ENCODE measurements at places on chromosomes 6 and 20.

GRCh38 chr6:113763311-113763766 is 93.8 kb upstream of the MARCKS start:
- DNase-seq: no peak

DNA sequence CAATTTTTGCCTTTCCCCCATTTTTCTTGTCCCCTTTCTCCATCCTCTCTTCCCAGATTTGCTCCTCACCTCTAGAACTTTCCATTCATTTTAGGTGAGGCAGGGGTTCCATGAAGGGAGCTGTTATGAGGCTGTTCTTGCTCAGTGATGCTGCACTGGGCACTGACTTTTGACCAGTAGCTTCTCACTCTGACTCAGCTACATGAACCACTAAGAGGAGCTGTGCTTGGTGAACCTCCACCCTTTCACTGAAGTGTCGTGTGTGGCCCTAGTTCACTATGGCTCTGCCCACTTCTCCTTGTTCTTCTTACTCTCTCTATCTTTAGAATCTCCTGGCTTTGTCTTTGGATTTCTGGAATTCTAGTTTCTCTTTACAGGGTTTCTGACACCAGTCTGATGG is 307.1 kb upstream of the RNF24 start:
- DNase-seq: no peak

DNA sequence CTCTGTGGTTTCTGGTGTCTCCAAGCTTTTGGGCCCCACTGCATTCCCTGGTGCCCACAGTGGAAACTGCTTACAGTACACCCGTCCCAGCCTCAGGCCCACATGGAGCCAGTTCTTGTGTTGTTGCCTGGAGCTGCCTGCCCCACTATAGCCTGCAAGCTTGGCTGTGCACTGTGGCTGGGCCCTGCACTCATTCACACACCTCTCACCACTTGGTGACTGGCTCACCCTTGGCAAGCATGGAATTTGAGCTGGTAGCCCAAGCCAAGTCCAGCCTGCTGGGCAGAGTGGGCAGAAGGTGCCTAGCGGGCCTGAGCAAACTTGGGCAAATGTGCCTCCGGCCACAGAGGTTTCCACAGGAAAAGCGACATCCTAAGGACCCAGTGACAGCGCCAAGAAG is 472.3 kb downstream of the MMUT start:
- no peak for DNase-seq

DNA sequence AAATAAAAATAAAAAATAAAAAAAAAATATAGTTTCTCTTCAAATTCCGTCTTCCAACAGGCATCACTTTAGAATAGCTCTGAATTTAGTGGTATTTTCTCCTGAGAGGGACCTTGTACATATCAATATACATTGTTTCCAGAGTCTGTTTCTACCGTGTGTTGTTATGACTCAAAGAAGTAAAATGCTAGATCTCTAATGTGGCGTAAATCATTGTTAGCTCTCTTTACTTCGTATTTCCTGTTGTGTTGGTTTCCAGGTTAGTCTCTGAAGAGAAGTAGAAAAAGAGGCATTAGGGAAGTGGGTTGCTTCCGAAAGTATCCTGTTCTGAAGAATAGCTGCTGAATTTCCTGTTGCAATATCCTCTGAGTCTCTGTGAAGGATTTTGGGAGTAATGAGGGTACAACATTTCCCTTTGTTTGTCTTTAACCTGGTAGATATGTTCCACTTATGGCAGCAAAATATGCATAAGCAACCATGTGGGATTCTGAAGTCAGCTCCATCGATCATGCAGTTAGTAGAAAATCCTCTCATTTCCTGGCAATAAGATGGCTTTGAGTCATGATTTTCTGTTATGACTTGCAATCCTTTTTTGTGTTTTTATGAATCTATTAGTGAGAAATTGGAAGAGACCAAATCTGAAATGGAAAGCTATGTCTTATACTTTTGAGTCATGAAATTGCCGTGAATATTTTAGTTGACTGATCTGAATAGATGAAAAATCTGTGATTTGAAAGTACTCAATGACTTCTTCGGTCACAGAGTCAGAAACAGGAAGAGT is 42.0 kb upstream of the MCHR2 start:
- no peak for DNase-seq

- no peak for DNase-seq
Measured at GRCh38 chr6:28269492-28269891, 2.5 kb downstream of the ZSCAN26 start.

GRCh38 chr6:47057830-47058540 is 15.9 kb upstream of the ADGRF1 start:
- DNase-seq: no peak

DNA sequence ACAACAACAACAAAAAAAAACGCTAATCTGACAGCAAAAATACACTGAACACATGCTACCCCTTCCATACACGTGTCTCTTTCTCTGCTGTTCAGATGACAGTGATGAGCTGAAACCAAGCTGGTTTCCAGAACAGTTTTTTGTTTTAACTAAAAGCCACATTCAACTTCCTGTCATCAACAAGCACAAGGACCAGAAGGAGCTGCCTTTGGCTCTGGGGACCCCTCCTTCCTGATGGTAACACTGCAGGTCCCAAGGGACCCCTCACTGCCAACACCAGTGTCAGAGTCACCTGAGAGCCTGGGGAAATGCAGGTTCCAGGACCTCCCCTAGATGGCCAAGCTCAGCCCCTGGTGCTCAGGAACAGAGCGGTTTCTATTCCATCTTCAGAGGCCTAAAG is 6.0 kb downstream of the CST7 start:
- no peak for DNase-seq

- DNase-seq: no peak
Measured at GRCh38 chr6:158481690-158482473, 78.0 kb upstream of the TMEM181 start.

- no peak for DNase-seq
Measured at GRCh38 chr6:79631693-79632172, 604 bp downstream of the SH3BGRL2 start.

DNA sequence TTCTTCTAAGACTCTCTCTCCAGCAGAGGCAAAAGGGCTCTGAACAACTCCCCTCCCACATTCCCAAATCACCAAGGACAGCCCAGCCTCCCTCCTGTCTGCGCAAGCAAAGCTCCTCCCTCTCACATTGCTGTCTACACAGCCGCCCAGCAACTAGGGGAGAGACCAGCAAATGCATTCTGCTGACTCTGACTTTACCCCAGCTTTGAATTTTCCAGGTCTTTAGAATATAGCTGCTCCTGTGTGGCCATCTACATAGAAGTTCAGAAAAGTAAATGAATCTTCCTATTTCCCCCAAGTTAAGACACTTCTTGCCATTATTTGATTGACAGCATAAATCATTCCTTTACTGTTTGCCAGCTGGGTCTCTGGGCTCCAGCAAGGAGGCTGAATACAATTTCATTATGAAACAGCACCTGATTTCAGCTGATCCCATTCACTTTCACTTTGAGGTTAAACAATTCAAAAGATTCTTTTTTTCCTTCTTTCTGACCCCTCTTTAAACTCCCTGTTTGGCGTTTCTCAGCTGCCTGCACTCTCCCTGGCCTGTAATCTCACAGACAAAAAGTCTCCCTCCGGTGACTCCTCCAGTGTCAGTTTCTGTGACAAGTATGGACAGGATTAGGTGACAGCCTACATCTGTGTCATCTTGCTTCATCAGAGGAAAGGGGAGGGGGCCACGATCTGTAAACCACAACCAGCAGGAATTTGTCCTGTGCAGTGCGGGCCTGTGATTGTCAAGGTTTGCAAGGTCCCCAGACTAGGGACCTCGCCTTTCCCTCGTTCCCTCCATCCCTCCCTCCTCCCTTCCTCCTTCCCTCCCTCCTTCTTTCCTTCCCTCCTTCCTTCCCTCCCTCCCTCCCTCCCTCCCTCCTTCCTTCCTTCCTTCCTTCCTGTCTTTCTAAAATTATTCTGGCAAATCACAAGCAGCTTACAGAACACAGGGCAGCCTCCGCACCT is 205.6 kb upstream of the RIN2 start:
- no peak for DNase-seq

GRCh38 chr6:13709689-13710551 is 1.7 kb downstream of the RANBP9 start:
- DNase-seq: no peak

GRCh38 chr20:14924433-14924832 is 587.0 kb upstream of the FLRT3 start:
- DNase-seq: no peak

- no peak for DNase-seq
Measured at GRCh38 chr20:64068386-64069208, 5.6 kb downstream of the TCEA2 start.

GRCh38 chr20:54794110-54794509 is 318.7 kb downstream of the DOK5 start:
- DNase-seq: no peak

DNA sequence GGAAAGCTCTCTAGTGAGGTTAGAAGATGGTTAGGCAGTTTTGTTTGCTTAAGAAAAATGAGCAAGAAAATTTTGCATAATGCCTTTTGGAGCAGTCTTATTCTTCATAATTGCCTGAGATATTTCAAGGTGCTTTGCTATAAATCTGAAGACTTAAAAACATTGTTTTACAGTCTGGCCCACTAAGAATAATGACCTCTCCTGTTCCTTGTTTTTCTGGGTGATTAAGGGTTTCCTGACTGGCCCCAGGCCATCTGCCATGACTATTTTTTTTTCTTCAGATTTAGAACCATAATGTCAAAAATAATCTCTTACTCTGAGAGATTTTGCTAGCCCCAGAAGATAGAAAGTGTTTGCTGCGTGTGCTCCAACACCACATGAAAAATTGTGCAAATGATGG is 72.3 kb upstream of the CENPW start:
- DNase-seq: no peak

- no peak for DNase-seq
Measured at GRCh38 chr20:9160757-9161156, 91.9 kb downstream of the PLCB4 start.

DNA sequence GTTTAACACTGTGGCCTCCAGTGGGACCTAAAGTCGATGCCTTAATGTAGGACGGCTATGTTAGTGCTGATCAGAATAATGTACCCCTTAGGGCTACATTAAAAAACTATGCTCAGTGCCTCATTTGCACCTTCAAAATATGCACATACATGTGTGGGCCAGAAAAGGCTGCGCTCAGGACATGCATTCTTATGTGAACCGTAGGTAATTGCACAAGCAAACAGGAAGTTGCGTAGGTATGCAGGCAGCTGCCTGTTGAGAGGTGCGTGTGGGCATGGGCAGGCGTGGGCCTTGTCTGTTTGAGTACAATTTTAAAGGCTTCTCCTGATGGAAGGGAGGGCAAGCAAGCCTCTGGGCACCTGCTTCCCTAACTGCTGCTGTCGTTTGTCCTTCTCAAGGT is 116.2 kb upstream of the JAG1 start:
- no peak for DNase-seq

DNA sequence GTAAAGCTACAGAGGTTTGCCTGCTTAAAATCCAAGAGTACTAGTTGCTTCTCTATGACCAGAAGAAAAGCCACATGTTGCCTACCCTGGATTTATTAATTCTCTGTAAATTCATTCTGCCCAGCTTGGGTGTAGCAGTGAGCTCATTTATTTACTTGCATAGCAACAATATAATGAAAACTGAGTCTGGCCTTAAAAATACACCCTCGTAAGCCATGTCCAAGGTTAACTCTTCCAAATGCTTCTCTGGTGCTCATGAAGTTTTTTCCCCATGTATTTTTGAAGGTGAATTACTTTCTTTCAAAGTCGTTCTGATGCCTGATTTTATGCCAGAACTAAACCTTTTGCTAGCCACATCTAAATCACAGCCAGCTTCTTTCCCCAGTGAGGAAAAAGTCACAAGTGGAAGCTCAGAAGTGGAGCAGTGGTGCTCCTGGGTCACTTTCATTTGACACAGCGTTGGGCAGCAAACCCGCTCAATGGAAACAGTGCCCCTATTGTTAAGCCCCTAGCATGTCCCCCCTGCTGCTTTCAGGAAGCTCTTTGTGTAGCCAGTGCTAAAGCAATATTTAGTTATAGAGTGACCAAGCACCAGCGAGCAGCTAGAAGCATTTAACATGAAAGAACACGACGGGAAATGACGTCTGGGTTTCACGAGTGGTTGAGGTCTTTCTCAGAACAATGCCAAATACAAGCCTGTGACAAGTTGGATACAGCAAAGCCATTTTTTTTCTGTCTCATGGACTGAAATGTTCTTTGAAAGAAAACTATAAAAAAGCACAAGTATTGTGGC is 29.8 kb downstream of the NEDD9 start:
- no peak for DNase-seq

DNA sequence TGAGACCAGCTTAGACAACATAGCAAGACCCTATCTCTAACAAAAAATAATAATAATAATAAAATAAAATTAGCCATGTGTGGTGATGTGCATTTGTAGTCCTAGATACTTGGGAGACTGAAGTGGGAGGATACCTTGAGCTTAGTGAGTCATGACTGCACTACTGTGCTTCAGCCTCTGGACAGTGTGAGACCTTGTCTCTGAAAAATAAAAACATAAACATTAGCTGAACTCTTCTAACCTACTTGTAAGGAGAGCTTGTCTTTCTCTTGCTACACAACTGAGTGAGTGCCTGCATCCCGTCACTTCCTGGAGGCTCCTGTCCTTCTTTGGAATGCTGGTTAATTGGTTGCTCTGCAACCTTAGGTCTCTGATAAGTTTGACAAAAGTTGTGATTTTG is 5.1 kb upstream of the DBNDD2 start:
- no peak for DNase-seq

DNA sequence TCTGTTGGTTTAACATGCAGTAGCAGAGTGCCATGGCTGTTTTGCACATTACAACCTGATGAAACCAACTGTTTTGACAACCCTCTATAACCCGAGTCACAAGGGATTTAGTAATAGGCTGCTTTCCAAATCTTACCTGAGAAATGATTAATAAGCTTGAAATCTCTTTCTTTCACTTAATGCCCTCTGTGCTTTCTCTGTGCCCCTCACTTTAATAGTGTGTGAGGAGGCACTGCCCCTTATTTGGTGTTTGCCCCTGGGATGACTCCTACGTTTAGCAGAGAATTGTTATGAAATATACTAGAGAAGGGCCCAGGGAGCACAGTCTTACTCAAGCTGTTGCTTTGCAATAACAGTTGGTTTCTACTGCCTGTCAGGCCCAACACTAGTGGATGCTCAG is 31.0 kb upstream of the PTCHD4 start:
- DNase-seq: no peak

DNA sequence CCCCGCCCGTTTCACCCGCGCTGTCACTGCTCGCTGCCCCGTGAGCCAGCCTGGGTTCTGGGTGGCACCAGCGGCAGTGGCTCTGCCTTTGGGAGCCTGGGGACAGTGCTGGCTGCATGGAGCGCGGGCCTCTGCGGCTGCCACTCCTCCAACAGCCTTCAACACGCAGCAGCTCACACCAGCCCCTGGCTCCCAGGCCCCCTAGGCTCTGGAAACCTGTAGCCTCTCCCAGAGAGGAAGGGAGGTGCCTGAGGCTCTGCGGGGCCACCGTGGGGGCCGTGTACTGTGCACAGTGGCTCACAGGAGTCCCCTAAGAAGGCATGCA is 163.9 kb upstream of the AFDN start:
- DNase-seq: no peak

GRCh38 chr20:49685161-49685601 is 28.5 kb downstream of the B4GALT5 start:
- no peak for DNase-seq

DNA sequence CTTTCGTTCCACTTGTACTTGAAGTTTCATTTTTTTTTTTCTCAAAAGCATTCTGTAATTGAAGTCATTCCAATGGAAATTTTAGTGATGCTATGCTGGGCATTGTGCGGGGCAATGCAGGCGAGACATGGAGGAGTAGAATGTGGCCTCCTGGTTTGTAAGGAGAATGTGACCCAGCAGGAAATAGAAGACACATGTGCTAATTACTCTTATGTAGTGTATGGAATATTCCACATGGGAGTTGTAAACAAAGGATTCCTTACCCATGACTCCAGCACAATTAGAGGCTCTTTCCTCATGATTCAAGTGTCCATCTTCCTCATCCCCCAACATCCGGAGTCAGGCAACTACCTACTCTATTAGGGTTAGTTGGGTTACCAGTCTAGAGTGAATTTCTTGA is 14.9 kb upstream of the RFPL4B start:
- DNase-seq: no peak

All from NCI-H187 treated with DMSO at 0.1 percent for 48 hours (cell line).